ENCODE measurements at places on chromosomes 12 and 14. TPM values are rescaled to one million over a fixed set of nuclear protein-coding genes. Genes with fewer than 3 reads are reported as not detected.

DNA sequence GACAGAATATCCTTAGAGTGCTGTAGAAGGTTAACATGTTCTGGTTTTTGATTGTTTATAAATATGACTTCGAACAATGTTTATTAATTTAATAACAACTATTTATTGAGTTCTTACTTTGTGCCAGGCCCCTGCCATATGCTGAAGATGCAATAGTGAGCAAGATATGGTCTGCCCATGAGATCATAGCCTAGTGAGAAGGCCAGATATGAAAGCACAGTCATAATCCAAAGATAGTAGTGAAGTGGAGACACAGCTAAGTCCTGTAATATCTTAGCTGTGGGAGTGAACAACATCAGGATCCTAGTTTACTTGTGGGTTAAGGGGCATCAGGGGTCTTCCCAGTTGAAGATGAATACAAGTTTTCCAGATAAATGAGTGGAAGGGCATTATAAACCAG lies 189.4 kb upstream of the FBXO33 start:
- H3K4me1 ChIP-seq = no peaks in the 10 kb centered on the region
- no peaks in the 10 kb centered on the region for H3K27me3 ChIP-seq
- no peak for DNase-seq
- no peak overlapping the region for H3K4me3 ChIP-seq
- no peaks in the 10 kb centered on the region for H3K36me3 ChIP-seq

DNA sequence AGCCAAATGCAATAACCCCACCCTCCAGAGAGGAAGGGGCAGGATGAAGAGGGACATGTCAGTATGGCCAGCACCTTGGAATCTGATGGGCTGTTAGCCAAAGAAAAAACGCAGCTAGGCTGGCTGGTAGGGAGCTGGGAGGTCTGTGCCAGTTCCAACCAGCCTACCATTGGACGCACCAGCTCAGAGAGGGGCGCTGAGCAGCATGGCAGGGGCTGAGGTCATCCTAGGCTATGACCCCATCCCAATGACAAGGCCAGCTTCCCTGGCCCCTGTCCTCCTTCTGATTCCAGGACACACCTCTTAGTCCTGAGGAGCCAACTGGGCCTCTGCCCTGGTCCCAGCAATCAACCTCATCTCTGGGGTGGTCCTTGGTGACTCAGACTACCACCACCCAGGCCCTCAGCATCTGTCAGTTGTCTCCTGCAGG lies 12.2 kb downstream of the ACTN1 start:
- H3K27ac ChIP-seq = peak overlapping the region; percentile 78
- no peaks in the 10 kb centered on the region for H3K36me3 ChIP-seq
- peaks cover 100% of the 10 kb centered on the region for H3K4me1 ChIP-seq
- H3K27me3 ChIP-seq = no peaks in the 10 kb centered on the region
- no peak for DNase-seq

- no peak overlapping the region for H3K4me3 ChIP-seq
- no peaks in the 10 kb centered on the region for H3K27me3 ChIP-seq
- no peak overlapping the region for H3K27ac ChIP-seq
- H3K4me1 ChIP-seq = no peaks in the 10 kb centered on the region
Measured at GRCh38 chr12:124976999-124977398, 11.9 kb downstream of the DHX37 start.

DNA sequence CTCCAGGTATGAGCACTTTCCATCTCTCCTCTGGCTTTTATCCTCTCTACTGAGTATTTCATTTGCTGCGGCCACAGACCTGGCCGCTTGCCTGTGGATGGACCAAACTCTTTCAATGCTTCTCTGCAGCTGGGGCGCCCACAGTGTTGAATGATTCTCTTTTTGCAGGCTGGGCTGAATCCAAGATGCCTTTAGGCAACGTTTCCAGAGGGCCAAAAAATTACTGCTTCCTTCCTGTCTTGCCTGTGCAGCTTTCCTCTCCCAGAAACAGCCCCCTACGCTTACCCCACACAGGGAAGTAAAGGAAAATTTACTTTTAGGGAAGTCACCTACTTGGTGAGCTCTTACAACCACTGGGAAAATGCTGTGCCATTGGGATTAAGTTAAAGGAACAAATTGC lies 55.6 kb upstream of the JDP2 start:
- no peaks in the 10 kb centered on the region for H3K4me1 ChIP-seq
- H3K27ac ChIP-seq = no peak overlapping the region
- no peak for DNase-seq
- no peak overlapping the region for H3K4me3 ChIP-seq
- H3K36me3 ChIP-seq = no peaks in the 10 kb centered on the region

SLC10A1 gene
- total RNA-seq = not detected

SLC7A8 gene
- total RNA-seq = 43.7 TPM

Measured in stomach (tissue), 19 donors.